Suppressor macrophage treated with lipopolysaccharide for 1 hour (primary cell): ENCODE measurements at places on chromosomes 13 and 19.
A peak's percentile ranks its signal among the peaks of the same experiment; 100 is the strongest.

DNA sequence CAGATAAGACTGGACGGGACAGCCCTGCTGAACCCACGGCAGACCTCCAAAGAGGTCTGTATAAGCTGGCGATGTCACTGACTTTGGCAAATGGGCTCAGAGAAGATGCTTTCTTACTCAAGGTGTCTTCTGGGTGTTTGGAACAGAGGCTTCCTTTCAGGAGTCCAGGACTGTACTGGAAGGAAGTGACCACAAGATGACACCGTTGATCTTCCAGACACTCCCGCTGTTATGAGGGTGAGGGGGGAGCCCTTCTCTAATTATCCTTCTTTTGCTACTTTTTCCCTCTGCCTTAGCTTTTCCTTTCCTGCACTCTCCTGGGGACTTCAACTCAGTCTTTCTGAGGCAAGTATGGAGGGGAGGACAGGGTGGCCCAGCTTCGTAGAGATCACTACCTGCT lies 65.2 kb upstream of the ZNF599 start:
- no peak for DNase-seq

DNA sequence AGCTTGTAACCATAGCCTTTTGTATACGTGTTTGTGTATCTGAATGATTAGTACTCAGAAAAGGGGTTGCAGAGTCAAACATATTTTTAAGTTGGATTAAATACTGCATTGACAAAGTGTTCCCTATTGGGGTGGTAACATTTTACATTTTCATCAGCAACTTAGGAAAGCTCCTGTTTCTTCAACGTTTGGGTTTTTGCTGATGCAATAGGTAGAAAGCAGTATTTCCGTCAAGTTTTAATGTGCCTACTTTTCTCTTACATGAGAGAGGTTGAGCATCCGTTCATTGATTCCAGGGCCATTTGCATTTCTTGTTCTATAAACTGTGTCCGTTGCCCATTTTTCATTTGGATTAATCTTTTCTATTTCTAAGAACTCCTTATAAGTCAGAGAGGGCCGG lies 56.2 kb downstream of the SKA3 start:
- DNase-seq: no peak

- peak; percentile 91 for DNase-seq
Measured at GRCh38 chr13:30132623-30133553, 174.5 kb downstream of the KATNAL1 start.

DNA sequence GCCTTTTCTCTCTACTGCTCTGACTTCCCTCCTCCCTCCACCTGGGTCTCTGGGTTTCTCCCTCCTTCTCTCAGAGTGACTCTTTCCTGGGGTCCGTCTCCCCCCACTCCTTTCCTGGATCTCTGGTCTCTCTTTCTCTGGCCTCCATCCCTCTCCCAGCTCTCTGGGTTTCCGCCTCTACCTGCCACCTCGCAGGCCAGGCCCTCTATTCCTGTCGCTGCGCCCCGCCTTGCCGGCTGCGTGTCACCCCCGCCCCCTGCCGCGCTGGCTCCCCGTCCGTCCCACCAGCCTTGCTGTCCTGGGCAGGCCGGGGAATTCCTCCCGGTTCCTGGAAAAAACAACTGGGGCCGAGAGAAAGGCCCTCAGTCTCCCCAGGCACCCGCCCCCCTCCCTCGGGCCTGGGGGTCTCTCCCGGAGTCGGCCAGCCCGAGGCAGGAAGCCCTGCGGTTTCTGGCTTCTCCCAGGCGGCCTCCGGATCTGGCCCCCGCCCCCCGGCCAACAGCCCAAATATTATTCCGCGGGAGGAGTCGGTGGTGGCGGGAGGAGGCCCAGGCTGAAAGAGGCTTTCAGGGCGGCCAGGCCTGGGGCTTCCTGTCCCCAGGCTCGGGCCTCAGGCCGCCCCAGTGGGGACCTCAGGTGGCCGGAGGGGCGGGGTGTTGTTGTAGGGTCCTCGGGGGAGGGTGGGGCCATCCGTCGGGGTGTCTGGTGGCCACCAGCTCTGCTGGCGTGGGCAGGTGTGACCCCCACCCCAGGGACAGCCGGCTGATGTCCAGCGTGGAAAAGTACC lies 9.3 kb downstream of the IRF2BP1 start:
- DNase-seq: peak; percentile 21

DNA sequence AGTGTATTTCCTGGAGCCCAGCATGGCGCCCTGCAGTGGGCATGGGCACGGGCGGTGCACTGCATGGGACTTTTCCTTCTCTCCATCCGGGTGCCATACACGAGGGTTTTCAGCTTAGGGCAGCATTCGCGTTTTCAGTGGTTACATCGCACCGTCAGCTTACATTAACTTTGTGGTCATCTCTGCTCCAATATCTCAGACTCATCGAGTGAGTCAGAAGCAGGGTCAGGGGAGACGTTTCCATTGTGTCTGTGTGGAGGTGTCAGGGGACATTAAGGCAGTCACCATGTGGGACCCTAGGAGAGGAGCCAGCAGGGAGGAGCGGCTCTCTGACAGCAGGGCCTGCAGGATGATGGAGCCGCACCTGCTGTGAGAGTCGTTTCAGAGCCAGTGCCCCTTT lies 541.0 kb downstream of the FGF9 start:
- no peak for DNase-seq

- no peak for DNase-seq
Measured at GRCh38 chr13:75749407-75749806, 113.3 kb downstream of the LMO7 start.

DNA sequence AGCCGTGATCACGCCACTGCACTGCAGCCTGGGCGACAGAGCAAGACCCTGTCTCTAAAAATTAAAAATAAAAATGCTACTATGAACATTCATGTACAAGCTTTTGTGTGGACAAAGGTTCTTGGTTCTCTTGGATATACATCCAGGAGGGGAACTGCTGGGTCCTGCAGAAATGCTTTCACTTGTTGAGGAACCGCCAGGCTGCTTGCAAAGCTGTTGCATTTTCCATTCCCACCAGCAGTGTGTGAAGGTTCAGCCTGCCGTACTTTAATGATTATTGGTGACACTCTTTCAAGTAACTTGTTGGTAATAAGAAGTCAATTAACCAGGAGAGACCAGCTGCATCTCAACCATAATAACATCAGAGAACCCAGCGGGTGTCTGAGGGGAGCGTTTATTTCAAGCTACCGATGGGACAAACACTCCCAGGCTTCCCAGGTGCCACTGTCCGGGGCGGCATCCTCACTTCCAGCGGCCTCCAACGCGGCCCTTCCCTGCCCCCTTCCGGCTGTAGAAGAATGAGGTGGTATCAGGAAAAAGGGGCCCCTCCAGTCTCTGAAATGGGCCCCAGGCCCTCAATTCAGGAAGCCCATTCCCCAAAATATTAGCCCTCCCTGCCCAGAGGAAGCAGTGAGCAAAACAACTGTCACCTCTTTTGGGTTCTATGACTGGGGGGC lies 15.2 kb upstream of the PPP1R12C start:
- DNase-seq: no peak

DNA sequence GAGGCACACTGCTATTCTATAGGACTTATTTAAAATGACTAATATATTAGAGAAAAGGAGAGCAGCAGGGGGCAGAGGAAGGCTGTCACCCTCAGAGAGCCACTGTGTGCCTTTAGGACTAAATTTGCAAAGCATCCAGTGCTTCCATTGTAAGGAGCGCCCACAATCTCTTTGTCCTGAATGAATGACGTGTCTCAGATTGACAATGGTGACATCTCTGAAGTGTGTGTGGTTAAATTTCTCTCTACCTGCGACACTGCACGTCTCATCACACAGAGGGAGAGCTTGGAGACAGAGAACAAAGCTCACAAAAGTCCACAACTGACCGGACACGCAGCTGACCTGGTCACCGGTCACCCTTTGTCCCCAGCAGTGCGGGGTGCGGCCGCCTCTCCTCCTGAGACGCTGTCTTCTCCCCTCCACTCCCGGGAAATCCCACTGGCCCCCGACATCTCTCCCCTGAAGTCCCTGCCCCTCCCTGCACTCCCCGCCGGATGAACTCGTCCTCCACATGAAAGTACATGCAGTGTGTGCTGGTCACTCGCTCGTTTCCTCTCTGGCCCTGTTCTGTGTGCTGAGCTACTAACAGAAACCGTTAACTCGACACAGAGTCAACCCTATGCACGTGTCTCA lies 107.2 kb downstream of the RAB20 start:
- DNase-seq: no peak

- DNase-seq: peak; percentile 42
Measured at GRCh38 chr13:98792785-98793495, 40.5 kb upstream of the SLC15A1 start.

GRCh38 chr13:50989476-50989875 lies 79.9 kb downstream of the RNASEH2B start:
- DNase-seq: peak; percentile 43

DNA sequence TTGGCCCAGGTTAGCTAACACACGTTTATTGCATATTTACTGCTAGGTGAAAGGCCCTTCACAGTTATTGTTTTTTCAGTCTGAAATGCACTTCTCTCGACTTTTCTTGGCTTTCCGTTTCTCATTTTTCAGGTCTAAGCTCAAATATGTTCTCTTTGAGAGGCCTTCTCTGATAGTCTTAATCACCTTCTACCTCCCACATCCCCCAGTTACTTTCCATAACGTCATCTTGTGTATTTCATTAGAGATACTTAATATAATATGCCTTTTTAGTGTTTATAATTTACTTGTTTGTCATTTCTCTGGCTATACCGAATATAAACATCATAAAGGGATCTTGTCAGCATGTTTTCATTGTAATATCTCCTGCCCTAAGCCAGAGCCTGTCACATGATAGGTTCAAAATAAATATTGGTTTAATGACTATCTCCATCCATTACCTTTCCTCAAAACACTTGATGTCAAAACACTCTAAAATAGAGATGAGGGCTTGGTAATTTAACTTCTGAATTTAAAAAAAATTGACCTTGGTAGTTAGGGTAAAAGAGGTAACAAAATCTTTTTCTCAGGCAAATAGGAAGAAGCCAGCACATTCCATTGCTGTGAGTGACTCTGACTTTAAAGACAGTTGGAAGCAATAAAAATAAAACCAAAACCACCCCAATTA lies 168.6 kb upstream of the RFC3 start:
- no peak for DNase-seq

GRCh38 chr13:112953591-112954487 lies 15.2 kb upstream of the MCF2L start:
- no peak for DNase-seq

DNA sequence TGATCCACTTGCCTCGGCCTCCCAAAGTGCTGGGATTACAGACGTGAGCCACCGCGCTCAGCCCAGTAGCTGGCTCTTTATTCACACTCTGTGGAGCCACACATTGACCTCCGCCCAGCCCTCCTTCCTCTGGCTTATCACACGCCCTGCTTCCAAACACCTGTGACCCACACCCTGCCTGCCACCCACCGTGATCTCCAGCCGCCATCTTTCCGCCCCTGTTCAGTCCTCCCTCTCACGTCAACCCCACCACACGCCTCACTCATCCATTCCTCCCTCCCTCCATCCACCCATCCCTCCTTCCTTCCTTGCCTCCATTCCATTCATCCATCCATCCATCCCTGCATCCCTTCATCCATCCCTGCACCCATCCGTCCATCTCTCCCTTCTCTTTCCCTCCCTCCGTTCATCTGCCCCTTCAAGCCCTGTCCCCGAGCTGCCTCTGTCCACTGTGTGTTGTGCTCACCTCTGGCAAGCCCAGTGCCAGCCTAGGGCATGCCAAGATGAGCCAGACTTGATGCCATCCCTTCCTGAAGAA lies 17.6 kb downstream of the ZNF296 start:
- DNase-seq: no peak

DNA sequence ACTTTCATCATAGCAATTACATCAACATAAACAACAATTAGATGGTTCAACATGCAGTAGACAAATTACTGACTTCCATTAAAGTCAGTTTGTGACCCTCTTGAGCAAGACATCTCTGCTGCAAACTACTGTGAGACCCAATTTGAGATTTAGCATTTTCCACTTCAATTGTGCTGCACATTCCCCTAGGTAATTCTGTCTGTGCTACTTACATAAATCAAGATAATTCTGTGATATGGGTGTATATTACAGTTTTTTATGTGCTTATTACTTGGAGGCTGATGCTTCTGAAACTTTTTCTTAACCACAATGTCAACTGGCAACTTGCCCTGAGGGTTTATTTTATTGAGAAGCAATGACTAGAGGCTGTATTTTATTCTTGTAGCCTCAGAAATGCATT lies 1714.4 kb downstream of the OLFM4 start:
- no peak for DNase-seq

DNA sequence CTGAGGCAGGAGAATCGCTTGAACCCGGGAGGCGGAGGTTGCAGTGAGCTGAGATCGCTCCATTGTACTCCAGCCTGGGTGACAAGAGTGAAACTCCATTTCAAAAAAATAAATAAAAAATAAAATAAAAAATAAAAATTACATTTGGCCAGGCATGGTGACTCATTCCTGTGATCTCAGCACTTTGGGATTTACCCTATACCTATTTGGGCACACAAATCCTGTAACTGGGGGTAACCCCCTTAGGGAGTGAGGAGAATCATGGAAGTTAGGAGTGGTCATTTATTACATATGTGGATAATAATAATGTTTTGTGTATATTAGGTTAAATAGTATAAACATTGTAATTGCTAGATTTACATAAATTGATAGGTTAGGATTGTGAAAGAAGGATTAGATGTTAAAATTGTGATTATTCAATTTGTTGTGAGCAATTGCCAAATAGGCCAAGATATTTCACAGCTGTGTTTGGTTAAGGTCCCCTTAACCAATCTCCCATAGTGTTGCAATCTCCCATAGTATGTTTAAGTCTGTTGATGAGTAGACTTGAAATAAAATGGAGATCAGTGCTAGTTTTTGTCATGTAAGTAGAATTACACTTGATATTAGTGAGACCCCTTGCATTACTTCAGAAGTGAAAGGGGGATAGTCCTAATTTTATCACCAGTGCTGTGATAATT lies 30.7 kb downstream of the ZNF844 start:
- peak; percentile 6 for DNase-seq

DNA sequence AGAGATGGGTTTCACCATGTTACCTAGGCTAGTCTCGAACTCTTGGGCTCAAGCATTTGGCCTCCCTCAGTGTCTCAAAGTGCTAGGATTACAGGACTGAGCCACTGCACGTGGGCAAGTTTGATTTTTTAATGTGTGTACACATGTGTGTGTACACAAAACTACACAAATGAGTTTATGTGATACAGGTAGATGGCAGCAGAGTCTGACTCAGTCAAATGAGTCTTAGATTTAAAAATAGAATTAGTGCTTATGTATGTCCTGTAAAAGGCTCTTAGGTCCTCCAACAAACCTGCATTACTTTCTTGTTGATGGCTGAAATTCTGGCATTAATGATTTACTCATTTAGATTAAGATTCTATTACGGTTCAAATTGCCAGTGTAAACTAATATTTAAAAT lies 293.7 kb downstream of the PCDH17 start:
- DNase-seq: no peak

GRCh38 chr19:1812426-1813191 lies 533 bp upstream of the ATP8B3 start:
- peak; percentile 99 for DNase-seq

DNA sequence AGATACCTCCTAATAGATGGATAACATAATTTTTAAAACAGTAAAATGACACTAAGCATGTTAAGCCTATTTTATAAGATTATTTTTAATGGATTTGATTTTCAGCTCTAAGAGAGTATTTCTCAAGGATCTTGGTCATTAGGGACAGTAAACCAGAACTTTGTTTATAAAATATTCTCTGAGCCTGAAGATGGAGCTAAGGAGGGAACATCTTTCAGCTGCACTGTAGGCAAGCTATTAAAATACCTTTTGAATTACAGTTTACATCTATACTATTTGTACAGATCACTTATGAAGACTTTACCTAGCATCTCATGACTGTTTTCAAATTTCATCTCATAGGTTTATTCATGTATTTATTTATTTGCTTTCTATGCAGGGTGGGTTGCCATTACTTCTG lies 345.3 kb downstream of the MYO16 start:
- no peak for DNase-seq
